CD4-positive, alpha-beta T cell treated with Interleukin-2 at 100 ng/mL for 4 hours (primary cell): ENCODE measurements at places on chromosomes 3 and 15.
A peak's percentile ranks its signal among the peaks of the same experiment; 100 is the strongest.

- no peak for DNase-seq
These were observed 5.4 kb downstream of the CORO2B start for GRCh38 chr15:68583936-68584755.

GRCh38 chr15:25088261-25088790 lies 133.5 kb downstream of the SNRPN start:
- no peak for DNase-seq

- DNase-seq, result no peak
These were observed 376.4 kb downstream of the CNTN6 start for GRCh38 chr3:1469248-1469647.

DNA sequence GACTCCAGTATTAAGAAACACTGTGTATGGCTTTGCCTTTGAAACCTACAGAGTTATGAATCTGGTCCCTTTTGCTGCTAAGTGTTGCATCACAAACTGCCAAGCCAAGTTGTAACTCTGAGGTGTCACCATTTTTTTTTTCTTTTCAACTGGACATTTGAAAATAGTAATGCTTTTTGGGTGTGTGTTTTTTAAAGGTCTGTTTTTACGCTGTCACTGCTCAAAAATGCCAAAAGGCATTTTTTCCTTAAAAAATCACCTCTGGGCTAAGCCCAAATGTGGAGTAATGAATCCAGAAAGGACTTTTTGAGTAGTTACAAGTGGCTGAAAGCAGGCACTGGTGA lies 9.5 kb downstream of the SMAD3 start:
- DNase-seq, result no peak

GRCh38 chr3:99542767-99543518 lies 95.5 kb upstream of the COL8A1 start:
- no peak for DNase-seq

DNA sequence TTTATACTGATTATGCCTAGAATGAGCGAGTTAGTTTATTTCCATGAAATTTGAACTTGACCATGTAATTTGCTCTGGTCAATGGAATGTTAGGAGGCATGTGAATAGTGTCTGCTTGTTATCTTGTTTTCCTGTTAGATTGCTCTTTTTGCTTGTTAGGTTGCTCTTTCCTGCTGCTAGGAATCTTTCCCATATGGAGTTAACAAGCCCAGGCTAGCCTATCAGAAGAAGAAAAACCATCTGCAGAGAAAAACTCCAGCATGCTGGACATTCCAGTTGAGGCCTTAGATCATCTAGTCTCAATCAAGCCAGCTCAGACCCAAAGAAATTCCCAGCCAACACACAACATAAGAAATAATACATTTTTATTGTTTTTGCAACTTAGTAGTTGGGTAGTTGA lies 470.2 kb upstream of the AGTR1 start:
- DNase-seq, result no peak

- DNase-seq, result no peak
These were observed 70.7 kb downstream of the SOX2 start for GRCh38 chr3:181782306-181782954.

- DNase-seq, result no peak
These were observed 224.6 kb upstream of the NECTIN3 start for GRCh38 chr3:110846971-110847370.

GRCh38 chr15:45645026-45645980 lies 10.5 kb downstream of the SQOR start:
- DNase-seq, result no peak

- no peak for DNase-seq
These were observed 336.8 kb downstream of the DIPK2A start for GRCh38 chr3:144308396-144308795.

DNA sequence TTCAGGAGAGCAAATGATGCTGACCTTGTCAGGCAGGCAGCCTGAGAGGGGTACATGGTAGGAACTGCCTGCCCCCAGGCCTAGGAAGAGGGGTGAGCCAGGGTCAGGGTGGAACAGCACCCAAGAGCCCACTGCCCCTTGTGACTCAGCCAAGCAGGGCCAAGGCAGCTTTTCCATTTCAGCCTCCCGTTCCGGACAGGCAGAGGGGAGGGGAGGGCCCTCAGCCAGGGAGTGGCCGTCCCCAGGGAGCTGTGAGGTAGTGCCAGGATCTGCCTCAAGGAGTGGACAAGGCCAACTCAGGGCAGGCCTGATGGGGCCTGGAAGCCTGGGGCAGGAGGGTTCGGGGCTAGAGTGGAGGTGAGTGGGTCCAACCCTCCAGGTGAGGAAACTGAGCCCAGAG lies 5.1 kb upstream of the ANKRD63 start:
- DNase-seq, result no peak

- peak; percentile 60 for DNase-seq
These were observed 41.2 kb downstream of the LIPC start for GRCh38 chr15:58472821-58473581.

DNA sequence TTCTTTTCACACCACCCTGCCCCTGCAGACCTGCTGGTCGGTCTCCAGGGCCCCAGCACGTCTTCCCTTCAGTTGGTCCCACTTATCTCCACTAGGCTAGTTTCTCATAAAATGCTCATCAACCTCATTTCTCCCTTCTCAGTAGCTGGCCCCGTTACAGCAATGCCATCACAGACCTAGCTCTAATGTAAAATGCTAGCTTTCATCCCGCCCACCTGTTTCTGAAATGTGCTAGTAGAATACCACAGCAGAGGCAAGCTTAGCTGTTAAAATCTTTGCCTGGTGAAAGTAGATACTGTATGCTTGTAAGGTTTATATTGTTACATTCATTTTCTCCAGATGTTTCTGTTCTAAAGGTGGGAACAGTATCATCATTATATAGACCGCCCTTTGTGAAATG lies 13.1 kb downstream of the MKRN2OS start:
- DNase-seq, result no peak

DNA sequence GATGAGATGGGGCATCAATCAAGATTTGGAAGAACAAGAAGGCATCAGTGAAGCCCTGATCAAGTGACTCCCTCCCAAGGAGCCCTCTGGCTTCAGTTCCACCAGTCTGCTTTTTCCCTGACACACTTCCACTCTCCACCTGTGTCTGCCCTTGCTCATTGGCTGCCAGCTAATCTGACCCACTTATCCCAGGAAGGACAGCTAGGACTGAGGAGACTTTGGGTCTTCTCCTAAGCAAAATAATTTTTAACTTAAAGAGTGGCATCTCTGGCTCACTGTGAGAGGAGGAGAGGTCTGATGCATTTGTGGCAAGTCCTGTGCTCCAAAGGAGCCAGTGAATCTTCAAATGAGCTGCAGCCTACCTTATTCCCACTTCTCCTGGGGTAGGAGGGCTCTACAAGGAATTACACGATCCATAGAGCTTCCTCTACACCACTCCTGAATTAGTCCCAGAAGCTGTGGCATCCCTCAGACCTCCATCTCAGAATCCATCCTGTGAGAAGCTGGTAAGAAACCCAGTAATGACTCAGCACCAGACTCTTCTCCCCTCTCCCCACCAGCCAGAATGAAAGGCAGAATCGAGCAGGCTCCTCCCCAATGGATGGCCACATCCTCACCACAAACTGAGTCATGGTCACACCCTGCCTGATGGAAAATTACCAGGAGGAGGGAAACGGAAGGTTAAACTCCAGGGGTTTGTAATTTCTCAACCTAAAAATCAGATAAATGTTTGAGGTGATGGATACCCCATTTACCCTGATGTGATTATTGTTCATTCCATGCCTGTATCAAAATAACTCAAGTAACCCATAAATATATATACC lies 6.3 kb upstream of the PKM start:
- peak; percentile 74 for DNase-seq

- peak; percentile 5 for DNase-seq
These were observed 51.6 kb upstream of the LCTL start for GRCh38 chr15:66617137-66618090.

DNA sequence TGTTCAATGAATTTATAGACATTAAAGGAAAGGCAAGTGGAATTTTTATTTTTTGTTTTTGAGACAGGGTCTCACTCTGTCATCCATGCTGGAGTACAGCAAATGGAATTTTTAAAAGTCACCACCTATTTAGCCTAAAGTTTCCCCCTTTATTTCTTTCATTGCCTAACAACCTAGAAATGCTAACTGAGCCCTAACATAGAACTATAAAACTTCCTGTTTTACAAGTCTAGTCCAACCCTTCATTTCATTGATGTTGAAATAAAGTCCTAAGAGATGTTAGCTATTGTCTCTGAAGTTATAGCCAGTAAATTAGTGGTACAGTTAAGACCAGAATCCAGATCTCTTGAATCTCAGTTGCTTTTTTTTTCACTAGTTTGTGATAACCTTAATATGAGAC lies 39.0 kb downstream of the MAPK6 start:
- no peak for DNase-seq

- no peak for DNase-seq
These were observed 102.3 kb upstream of the NR2E3 start for GRCh38 chr15:71708051-71708429.

- no peak for DNase-seq
These were observed 66.2 kb downstream of the SAMMSON start for GRCh38 chr3:70065696-70066253.
